ENCODE measurements at places on chromosomes 4 and X. TPM values are rescaled to one million over a fixed set of nuclear protein-coding genes. Genes with fewer than 3 reads are reported as not detected.

Gene ABCG2
- total RNA-seq: under 0.01 TPM

Gene ART3
- not detected for total RNA-seq

Gene PABPC1L2B
- total RNA-seq: not detected

Gene COL25A1
- total RNA-seq: under 0.01 TPM

Gene CFP
- 0.26 TPM for total RNA-seq

Gene NPFFR2
- 0.26 TPM for total RNA-seq

Gene MAGEC2
- total RNA-seq: not detected

Measured in bronchial epithelial cell (primary cell).